Stimulated activated CD4-positive, alpha-beta T cell treated with anti-CD3 and anti-CD28 coated beads, Interleukin-15, amount 100 ng/mL, for 48 hours (primary cell): ENCODE measurements at places on chromosomes 5 and 9.

DNA sequence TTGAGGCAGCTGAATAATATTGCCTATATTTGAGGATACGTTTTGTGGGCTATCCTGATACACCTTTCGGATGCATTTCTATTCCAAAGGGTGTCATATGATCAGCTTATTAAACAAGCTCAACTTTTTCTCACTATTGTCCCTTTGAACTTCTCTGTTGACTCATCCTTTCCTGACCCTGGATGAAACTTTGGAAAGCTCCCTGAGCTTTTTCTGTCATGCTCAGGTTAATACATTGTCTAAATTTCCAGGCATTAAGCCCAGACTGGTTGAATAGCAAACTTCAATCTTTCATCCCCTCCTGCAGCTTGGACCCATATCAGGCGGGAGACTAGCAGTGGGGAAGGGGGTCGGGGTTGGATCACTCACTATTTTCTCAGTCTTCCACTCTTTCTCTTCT lies 104.9 kb upstream of the PTPN3 start:
- no peak for DNase-seq

- no peak for DNase-seq
These were observed 17.7 kb downstream of the STK10 start for GRCh38 chr5:172170251-172170701.

GRCh38 chr9:120677965-120678364 lies 36.3 kb downstream of the MEGF9 start:
- DNase-seq = no peak

- DNase-seq = no peak
These were observed 20.4 kb downstream of the GNPDA1 start for GRCh38 chr5:141992349-141992963.

- no peak for DNase-seq
These were observed 217.5 kb upstream of the NMUR2 start for GRCh38 chr5:152622628-152623027.

- no peak for DNase-seq
These were observed 150.2 kb upstream of the TBCA start for GRCh38 chr5:77926337-77926736.

DNA sequence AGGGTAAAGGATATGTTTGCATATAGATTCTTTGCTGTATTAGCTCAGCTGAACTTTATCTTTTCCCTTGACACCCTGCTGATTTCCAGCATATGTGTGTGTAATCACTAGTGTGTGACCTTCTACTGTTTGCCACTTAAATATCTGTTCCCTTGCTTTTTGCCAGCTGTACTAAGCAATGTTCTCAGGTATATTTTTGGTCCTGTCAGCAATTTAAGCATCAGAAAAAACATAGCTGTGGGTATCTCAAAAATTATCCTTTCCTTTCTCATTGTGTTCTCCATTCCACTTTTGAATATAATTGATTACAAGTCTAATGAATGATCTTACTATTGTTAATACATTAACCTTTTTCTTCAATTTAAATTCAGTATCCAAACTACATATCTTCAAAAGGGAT lies 59.2 kb upstream of the CDH10 start:
- DNase-seq = no peak

DNA sequence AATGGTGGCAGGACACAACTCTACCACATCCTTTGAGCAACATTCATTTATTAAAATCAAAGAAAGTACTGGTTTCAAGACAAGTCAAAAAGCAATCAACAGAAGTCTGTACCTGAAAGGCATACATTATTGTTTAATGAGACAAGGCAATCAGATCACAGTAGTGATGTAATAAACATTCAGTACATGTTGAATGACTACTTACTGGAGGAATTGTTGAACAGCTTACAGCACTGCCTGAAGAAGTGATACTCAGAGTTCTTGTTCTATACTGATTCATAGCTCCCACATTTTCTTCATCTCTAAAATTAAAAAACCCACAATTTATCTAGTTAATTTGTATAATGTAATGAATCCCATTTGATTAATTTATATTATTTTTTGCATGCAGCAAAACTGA lies 18.2 kb downstream of the RIOK2 start:
- no peak for DNase-seq

DNA sequence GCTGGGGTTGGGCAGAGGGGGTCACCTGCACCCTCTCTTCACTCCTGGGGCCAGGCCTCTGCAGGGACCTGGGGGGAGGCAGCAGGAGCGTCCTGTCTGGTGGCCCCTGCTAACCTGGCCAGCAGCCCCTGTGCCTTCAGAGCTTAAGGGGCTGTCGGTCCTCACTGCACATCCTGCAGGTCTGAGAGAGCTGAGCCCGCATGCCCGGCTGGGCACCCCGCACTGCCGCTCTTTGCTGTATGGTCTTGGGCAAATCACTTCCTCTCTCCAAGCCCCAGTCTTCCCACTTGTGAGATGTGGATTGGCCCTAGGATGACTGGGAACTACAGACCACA lies 7.9 kb downstream of the FLT4 start:
- DNase-seq = no peak

DNA sequence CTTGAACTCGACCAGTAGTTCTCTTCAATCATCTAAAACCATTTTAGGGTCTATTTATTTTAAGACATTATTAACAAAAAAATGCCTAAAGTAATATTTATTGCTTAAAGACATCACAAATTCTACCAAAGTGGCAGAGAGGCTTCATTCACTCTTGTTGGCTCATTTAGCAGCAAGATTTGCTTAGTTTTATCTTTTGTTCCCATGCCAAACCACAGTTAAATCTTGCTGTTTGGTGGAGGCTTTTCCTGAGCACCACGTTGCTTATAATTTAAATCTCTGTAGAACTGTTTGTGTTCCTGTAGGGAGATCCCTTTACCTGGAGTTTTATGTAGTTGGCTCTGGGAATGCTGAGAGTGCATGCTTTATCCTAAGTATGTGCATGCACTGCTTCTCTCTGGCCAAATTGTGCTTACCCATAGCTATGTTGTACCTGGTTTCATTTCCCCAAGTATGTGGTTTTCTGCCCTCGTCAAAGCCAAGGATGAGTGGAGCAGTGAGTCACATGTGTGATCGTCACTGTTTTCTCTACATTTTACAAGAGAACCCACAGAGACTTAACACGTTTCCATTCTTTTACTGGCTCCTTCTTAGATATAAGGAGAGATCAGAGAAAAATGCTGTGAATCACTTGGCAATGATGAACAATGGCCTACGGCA lies 42.1 kb upstream of the MAST4 start:
- peak; percentile 31 for DNase-seq

DNA sequence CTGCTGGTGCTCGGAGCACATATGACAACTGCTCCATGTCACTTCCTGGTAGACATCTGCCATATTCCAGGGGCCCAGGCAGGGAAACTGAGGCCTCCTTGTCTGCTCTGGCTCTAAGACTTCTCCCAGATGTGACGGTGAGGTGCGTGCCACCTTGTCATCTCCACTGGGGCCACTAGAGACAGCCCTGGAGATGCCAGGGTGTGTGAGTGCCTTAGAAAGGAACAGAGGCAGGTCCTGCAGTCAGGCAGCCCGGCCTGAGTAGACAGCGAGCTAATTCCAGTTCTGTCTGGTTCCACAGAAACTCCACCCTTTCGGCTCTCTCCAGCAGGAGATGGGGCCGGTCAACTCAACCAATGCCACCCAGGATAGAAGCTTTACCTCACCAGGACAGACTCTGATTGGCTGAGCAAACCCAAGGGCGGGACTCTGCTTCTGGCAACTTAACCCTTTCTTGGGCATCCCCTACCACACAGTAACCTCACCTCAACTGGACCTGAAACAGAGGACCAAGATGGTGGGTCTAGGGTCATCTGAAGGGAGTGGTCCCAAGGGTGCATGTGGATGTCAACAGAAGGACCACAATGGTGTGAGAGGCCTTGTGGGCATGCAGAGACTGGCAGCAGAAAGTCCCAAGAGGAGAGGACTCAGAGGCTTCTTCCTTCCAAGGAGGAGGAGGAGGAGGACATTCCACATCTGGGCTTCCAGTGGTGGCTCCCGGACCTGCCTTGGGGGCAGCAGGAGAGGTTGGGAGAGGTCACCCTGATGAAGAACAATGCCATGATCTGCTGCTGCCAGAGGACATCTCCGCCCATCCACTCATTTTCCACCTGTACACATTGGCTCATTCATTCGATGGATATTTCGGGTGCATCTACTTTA lies 77.7 kb downstream of the RGS3 start:
- DNase-seq = no peak

GRCh38 chr9:78031893-78032729 lies 500 bp upstream of the GNAQ start:
- peak; percentile 55 for DNase-seq
